CD14-positive monocyte (primary cell): ENCODE measurements at places on chromosomes 2 and 18.

DNA sequence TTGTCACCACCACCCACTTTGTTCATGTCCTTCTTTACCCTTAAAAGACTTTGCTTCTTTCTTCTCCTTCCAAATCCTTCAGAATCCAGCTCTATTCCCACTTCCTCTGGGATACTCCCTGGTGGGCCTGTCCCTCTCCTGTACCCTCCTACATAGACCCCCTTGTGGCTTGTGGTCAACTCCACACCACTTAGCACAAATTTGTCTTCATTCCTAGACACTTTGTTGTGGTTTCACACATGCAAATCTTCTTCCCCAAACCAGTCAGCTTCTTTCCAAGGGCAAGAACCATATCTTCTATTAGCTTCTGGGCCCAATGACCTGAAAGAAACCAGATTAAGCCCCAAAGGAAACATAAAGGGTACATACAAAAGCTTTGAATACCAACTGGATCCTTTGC is 342.4 kb downstream of the TNS1 start:
- no peak for DNase-seq

DNA sequence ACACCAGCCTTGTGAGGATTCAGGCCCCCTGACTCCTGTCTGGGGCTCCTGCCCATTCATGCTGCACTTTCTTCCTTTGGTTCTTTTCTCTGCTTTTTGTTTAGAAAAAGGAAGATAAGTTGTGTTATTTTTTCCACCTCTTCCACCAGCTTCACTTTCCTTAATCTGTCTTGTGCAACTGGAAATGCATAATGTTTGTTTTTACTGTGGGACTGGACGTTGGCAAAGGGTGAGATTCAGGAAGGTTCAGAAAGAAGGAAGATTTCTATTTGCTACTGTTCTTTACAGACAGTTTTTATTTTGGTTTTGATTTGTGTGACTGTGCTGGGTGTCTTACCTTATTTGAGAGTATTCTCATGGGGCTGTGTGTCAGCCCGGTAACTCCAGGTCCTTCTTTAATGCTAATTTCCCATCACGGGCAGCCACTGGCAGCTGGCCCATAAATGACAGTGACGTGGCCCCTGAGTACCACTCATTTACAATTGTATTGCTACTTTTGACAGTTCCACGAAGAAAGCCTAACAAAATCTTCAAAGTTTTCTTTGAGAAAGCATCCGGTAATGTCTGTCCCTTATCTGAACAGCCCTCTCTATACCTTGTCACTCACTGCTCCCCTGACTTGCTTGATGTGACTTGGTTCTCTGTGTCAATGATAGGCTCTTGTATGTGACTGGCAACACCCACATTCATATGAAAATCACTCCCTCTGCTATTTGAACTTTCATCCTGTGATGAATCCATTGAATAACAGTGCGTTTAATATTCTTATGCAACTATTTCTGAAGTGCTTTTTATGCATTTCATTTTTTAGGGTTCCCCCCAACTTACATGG is 32.7 kb downstream of the RHBDD1 start:
- no peak for DNase-seq

GRCh38 chr2:207768866-207769596 is 675 bp downstream of the FZD5 start:
- DNase-seq, result no peak

- no peak for DNase-seq
Observed at GRCh38 chr2:96702098-96702785, 37.6 kb downstream of the LMAN2L start.

DNA sequence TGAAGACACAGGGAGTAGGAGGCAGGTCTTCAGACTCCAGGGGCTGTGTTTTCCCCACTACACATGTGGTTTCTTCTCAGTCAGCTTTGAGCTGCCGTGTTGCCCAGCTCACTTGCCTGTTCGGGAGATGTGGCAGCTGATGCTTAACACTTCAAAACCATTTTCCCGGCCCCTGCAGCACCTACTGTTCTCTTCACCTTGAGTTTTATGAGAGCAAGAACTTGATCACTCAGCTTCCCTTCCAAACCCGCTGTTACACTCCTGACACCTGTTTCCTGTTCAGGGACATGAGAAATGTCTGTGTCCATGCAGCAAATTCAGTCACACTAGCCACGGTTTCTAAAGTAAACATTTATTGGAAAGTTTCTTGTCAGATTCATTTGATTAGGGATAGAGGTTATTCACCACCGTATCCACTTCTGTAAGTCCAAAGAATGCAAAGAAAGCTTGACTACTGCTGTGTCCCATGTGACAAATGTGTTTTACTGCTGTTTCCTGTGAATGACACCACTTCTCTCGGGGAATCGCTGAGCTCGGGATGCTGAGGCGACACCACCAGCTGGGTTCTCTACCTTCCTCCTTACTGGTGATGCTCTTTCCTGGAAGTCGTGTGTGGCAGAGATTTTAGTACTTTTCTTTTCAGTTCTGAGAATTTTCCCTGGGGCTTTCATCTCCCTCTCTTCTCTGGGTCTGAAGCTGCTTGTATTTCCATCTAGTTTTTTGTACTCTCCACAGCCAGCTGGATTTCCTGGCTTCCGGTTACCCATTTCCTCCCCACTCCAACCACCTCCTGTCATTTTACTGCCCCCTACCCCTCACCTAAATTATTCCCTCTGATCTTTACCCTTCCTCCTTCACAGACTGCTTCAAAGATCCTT is 91.7 kb downstream of the KLF7 start:
- DNase-seq, result no peak

DNA sequence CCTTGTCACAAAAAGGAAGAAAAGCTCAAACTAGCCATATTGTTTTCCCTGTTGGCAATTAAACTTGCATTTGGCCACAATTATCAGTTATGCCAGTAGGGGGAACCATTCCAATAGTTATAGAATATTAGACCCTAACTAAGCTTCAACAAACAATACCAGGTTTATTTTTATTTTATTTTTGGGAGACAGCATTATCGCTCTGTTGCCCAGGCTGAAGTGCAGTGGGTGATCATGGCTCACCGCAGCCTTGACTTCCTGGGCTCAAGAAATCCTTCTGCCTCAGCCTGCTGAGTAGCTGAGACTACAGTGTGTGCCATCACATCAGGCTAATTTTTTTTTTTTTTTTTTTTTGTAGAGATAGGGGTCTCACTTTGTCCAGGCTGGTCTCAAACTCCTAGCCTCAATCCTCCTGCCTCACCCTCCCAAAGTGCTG is 102.1 kb downstream of the ATAD2B start:
- DNase-seq, result peak; percentile 33

DNA sequence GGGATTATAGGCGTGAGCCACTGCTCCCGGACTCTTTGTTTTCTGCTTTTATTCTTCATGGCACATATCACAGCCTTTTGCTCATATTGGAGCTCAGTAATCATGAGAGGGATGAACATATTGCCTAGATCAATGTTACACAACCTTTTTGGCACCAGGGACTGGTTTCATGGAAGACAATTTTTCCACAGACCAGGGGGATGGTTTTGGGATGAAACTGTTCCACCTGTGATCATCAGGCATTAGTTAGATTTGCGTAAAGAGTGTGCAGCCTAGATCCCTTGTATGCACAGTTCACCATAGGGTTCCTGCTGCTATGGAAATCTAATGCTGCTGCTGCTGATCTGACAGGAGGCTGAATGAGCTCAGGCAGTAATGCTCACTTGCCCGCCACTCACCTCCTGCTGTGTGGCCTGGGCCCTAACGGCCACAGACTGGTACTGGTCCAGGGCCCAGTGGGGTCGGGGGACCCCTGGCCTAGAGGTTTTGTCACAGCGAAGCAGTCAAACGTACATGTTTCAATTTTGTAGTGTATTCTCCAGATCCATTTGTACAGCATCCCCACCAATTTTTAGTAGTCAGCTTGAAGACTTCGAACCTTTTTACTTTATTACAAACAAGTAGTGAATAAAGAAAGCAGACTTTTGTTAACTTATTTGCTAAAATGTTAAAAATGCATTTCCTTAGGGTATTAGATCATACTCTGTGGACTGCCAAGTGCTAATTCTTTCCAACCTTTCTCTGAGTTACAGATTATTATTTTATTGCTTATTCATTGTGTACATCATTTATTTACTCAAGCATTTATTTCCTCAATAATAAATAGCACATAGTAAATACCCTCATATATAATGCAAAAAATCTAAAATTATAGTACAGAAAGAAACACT is 6.2 kb downstream of the DAW1 start:
- no peak for DNase-seq

DNA sequence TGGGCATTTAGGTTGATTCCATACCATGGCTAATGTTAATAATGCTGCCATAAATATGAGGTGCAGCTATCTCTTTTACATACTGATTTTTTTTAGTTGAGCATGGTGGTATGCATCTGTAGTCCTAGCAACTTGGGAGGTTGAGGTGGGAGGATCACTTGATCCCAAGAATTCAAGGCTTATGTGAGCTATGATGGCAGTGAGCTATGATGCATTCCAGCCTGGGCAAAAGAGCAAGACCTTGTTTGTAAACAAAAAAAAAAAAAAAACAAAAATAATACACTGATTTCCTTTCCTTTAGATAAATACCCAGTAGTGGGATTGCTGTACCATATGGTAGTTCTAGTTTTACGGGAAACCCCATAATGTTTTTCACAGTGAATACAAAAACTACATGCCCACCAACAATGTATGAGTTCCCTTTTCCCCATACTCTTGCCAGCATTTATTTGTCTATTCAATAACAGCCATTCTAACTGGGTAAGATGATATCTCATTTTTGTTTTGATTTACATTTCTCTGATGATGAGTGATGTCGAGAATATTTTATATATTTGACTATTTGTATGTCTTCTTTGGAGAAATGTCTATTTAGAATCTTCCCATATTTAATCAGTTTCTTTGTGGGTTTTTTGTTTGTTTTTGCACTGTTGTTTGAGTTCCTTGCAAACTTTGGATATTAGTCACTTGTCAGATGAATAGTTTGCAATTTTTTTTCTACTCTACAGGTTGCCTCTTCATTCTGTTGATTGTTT is 281.0 kb upstream of the KYNU start:
- no peak for DNase-seq

GRCh38 chr2:45698554-45698953 is 47.1 kb downstream of the PRKCE start:
- no peak for DNase-seq

- DNase-seq, result no peak
Observed at GRCh38 chr2:12202313-12203075, 456.1 kb downstream of the LPIN1 start.

- DNase-seq, result no peak
Observed at GRCh38 chr2:226759768-226760167, 39.9 kb downstream of the IRS1 start.

DNA sequence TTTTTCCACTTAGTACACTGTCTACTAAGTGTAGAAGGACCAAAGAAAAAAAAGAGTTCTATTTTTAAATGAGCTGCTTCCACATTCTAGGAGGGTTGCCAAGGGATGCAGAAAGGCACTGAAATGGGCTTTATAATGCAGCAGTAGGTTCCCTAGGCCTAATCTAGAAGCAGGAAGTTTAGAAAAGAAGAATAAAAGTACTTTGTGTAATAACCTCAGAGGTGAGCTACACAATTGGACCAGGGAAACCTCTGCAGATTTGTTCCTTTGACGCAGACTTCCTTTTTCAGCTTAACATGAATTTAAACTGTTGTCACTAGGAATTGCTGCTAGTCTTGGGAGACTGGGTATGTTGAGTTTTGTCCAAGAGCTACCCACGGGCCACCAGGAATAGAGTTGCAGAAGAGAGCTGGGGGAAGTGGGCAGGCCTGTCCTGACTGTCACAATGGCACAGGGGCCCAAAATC is 34.6 kb upstream of the RAB1A start:
- no peak for DNase-seq
